GF-D8 (cell line): ENCODE measurements at places on chromosomes 2 and 18.

- DNase-seq: no peak
Observed at GRCh38 chr2:157528963-157529751, 85.3 kb upstream of the CYTIP start.

DNA sequence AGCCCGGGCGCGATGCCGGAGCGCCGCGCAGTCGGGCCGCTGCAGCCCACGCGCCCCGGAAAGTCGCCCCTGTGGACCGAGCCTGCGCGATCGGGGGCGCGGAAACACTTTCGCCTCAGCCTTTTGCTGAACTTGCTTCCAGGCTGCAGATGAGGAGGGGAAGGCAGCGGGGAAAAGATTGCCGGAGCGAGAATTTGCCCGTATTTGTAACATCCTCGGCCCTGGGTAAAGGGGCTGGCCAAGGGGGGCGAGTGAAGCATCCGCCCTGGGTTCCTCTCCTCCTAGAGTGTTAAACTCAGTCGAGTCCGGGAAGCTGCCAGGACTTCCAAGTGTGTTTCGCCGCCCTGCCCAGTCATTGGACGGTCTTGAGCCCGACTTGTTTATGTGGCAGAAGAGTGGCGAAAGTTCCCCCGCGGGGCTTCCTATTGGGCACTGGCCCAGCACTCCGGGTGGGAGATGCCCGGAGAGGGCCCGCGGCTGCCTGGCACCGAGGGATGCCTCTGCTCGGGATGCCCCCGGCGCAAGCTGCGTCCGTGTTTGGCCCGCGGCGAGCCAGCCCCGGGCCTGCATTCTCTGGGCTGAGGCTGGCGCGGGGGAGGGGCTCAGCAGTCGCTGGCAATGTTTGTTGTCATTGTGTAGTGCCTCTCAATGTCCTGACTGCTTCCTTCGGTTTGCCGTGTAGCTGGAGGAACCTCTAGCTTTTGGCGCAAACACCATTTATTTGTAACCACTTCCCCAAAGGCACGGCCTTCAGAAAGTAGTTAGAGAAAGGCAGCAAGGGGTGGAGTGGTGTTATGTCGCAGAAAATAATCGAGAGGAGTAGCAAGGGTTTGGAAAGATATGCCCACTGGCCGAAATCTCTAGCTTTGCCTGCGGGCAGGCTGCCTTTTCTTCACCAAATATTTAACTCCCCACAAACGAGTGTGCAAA, 1.1 kb downstream of the CYBRD1 start:
- DNase-seq: peak; percentile 80

- DNase-seq: no peak
Observed at GRCh38 chr2:143948710-143949109, 571.2 kb downstream of the ZEB2 start.

DNA sequence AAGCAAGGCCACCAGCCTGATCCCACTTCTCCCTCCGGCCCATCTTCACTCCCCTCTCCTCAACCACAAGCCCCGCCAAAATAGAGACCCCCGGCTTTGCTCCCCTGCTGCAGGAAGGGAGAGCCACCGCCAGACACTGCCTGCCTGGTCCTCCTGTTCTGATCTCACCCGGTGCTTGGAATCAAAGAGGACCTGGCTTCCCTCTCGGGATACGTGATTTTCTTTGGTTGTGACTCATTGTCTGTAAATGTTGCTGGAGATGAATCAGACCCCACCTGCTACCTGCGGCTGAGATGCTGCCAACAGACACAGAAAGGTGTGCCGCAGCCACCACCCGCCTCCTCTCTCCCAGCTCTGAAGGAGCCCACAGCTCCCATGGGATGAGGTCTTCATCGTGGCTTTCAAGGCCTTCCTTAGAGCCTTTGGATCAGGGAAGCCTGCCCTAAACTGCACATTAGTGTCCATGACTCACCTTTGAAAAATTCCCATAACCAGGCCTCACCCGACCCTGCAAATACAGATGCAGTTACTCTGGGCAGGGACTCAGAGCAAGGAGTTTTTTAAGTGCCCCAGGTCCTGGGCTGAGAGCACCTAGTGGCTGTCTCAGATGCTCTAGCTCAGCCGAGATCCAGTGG, 79.4 kb upstream of the ZNF532 start:
- DNase-seq: no peak

DNA sequence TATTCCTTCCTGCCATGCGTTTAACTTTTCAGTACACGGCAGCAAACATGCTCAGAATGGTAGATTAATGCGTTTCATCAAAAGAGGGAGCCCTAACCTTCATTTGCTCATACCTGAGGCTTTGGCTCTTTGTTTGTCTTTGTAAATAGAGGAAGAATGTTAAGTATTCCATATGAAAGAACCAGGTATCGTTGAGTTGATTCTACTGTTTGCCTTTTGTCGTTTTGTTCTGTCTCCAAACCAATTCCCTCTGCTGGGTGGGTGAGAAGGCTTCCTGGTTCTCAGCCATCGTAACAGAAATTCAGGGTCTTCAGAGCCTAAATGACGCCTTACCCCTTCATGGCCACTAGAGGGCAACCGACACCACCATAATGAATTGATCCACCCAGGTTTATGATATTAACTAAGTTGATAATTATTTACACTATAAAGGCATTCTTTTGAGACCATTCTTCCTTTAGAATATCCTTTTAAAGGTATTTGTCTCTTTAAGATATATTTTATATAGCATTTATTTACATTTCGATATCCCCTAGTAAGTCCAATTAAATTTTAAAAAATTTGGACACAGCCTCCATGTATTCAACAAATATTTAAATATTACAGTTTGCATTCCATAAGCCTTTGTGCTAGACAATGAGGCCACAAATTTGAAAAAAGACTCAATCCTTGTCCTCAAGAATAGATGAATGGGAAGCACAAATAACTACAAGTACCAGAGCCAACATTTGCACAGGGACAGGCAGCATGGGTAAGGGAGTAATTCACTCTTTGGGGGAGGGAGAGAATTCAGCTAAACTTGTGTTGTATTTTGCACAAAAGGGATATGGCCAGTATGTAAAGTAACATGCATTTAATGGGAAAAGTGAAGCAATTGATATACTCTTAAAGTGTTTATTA, 48.1 kb downstream of the TIMM21 start:
- peak; percentile 51 for DNase-seq

- DNase-seq: no peak
Observed at GRCh38 chr2:96763511-96764252, 3.0 kb downstream of the CNNM4 start.

DNA sequence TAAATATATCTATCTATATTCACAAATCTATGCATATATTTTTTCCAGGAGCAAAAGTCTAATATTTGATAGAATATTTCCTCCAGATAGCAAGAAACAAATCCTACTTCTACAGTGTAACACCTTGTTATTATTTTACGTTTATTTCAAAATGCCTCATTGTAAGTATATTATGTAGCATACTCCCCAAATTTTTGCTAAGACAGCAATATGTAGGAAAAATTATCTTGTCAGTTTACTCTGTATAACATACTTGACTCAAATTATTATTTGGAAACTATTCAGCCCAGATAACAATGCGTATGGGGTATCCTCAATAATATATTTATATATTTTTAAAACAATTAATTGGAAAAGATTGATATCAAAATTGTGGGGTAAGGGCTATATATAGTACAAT, 313.2 kb downstream of the NR4A2 start:
- DNase-seq: no peak

GRCh38 chr2:96509114-96509846, 4.1 kb upstream of the NEURL3 start:
- DNase-seq: no peak

GRCh38 chr2:70073493-70073892, 13.8 kb upstream of the PCBP1 start:
- DNase-seq: no peak

- no peak for DNase-seq
Observed at GRCh38 chr2:71166812-71167211, 36.4 kb downstream of the MPHOSPH10 start.

GRCh38 chr2:186724736-186725135, 30.9 kb downstream of the FAM171B start:
- DNase-seq: no peak

GRCh38 chr18:67104700-67105284, 411.7 kb downstream of the DSEL start:
- no peak for DNase-seq
